ENCODE measurements at places on chromosomes 1 and 21.
A peak's percentile ranks its signal among the peaks of the same experiment; 100 is the strongest.

DNA sequence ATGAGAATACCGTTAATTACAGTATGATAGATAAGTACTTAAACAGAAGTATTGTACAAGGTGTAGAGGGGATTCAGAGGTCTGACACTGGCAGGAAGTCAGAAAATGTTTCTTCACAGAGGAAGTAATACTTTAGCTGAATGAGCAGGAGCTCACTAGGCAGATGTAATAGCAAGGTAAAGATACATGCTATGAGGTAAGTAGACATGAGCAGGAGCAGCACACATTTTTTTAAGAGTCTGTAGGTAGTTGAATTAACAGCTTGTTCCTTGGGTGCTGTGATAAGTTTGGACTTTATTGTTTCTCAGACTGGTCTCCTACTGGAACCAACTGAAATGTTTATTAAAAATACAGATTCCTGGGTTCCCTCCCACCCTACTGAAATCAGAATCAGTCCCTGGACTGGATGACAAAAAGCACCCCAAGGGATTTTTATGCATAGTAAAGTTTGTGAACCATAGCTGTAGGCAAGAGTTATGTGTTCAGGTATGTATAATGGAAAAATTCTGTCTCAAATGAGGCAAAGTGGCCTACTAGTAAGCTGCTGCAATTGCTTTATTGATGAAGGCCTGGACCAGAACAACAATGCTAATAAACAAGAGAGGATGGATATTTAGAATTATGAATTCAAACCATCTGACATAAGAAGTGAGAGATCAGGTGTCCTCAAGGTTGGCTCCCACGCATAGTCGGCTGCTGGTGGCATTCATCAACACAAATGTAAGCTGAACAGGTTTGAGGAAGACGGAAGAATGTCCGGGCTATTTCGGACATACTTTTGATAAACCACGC is 902 bp downstream of the AP4B1 start:
- DNase-seq, result no peak

- peak; percentile 21 for DNase-seq
These were observed 6.9 kb upstream of the GPATCH4 start for GRCh38 chr1:156608036-156608674.

GRCh38 chr1:101588677-101589076 is 351.9 kb downstream of the S1PR1 start:
- DNase-seq, result no peak

GRCh38 chr1:38028105-38028591 is 15.6 kb downstream of the UTP11 start:
- DNase-seq, result no peak

DNA sequence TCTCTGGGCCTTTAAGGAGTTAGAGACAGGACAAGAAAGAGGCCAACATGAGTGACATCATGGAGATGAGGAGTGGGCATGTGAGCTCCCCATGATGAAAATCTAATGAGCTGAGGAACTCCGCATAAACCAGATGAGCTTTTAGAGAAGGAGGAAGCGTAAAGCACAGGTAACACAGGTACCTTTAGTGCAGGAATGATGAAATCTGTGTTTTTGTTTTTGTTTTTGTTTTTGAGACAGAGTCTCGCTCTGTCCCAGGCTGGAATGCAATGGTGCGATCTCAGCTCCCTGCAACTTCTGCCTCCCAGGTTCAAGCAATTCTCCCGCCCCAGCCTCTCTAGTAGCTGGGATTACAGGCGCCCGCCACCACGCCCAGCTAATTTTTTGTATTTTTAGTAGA is 12.7 kb upstream of the FAM89A start:
- no peak for DNase-seq

DNA sequence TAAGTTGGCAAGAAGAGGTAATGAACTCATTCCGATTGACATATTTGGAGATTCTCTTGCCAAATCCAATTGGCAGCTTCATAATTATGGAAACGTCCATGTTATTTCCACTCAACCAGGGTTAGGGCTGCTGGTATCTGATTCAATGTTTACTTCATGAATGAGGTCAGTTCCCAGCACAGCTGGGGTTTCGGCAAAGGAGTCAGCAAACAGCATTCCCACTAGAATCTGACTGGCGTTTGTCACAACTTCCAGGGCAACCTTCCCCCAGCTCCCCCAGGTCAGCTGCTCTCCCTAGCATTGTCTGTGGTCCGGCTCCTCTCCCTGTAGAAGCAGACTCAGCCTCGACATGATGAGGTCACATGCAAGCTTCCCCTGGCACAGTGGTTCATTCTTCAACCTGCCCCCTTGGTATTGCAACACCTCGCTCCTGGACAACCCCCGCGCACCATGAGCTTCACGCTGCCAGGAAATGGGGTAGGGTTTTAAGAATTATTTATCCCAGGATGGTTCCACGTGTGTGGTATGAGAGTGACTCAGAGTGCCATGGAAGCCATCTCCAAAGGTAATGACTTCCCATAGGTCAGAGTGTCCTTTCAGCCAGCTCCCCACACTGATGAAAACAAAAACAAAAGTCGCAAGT is 100.7 kb upstream of the SLC25A33 start:
- no peak for DNase-seq

DNA sequence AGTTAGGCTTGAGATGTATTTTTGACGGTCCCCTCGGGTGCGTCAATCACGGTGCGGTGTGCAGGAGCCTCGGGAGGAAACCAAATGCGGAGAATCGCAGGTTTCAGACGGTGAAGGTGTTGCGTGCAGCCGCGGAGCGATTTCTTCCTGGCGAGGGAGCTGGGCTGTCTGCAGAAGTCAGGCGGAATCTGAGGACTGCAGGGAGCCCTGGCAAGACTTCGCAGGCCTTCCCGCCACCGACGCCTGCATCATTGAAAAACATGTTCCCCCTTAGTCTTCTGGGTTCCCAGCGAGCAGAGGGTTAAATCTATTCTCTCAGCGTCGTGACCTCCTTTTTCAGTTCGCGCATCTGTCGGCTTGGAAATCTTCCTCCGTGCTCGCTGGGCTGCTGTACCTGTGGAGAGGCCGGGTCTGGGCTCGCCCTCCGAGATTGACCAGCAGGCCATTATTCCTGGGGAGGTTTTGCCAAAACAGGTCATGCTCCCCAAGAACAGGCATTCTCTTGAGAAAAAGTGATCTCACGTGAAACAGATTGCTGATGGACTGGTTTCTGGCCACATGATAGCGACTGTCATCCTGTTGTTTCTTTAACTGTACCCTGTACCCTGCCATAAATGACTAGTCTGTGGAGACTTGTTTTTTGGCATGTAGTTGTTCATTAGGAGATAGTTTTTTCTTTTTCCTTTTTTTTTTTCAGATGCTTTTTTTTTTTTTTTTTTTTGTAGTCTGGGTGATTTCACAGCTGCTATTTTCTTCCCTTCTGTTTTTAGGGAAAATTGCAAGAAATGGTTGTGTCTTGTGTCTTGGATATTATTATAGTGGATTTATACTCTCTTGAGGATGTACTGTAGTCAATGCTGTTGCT is 894 bp downstream of the EPB41 start:
- no peak for DNase-seq

DNA sequence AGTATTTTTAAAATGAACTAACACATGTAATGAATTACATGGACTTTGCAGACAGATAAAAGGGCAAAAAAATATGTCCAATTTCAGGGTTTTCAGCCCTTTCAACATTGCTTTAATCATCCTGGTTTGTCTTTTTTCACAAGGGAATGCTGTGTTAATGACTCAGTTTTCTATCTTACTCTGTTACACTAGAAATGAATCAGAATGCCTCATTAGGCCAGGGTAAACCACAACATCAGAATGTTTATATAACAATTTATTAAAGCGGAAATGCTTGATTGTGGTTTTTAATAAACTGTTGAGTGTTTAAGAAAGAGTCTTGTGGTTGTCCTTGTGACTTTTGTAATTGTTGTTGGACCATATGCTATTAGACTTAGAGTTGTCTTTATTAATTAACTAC is 13.5 kb downstream of the GORAB start:
- no peak for DNase-seq

DNA sequence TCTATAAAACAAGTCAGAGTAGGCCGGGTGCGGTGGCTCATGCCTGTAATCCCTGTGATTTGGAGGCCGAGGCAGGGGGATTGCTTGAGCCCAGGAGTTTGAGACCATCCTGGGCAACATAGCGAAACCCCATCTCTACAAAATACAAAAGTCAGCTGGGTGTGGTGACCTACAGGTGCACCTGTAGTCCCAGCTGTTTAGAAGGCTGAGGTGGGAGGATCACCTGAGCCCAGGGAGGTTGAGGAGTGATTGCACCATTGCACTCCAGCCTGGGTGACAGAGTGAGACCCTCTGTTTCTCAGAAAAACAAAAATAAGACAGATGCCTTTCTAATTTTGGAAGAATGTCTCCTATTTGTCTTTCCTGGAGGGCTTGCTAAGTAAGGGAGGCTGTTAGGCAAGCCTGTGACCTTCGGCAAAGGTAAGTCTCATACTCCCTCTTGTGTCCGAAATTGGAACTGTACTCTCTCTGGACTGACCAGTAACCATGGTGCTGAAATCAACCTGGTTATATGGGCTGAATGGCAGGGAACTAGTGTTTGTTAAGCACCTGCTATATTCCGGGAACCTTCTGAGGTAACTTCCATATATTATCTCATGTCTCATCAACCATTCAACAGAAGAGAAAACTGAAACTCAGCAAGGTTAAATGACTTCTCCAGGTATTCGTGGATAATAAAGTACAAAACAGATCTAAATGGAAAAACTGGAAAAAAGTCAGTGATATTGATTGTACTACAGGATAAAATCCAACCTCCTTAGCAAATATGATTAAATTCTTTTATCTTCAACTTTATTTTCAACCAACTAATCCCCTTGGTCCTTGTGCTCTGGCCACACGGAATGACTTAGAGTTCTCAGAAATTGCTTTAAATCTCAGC is 11.8 kb upstream of the RAB3B start:
- DNase-seq, result peak; percentile 55

GRCh38 chr1:93317207-93317606 is 28.5 kb upstream of the DR1 start:
- DNase-seq, result no peak

DNA sequence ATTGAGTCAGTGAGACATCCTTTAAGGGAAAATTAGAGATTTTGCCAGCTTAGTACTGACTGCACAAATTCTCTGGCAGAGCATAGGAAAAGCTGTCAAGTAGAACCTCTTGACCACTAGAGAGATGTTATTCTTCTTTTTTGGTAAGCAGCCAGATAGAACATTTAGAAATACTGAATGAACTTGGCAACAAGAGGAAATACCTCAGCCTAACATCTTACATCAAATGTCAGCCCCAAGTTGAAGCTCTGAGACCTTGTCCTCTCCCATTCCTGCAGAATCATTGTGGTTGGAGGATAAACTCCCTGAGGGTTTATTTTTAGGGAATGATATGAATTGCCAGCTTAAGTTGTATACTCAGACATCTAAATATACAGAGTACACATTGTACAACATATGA is 53.5 kb downstream of the MIGA1 start:
- DNase-seq, result no peak

GRCh38 chr1:75733661-75734060 is 9.2 kb downstream of the ACADM start:
- DNase-seq, result no peak

GRCh38 chr1:111738436-111739193 is 580 bp downstream of the INKA2 start:
- no peak for DNase-seq

DNA sequence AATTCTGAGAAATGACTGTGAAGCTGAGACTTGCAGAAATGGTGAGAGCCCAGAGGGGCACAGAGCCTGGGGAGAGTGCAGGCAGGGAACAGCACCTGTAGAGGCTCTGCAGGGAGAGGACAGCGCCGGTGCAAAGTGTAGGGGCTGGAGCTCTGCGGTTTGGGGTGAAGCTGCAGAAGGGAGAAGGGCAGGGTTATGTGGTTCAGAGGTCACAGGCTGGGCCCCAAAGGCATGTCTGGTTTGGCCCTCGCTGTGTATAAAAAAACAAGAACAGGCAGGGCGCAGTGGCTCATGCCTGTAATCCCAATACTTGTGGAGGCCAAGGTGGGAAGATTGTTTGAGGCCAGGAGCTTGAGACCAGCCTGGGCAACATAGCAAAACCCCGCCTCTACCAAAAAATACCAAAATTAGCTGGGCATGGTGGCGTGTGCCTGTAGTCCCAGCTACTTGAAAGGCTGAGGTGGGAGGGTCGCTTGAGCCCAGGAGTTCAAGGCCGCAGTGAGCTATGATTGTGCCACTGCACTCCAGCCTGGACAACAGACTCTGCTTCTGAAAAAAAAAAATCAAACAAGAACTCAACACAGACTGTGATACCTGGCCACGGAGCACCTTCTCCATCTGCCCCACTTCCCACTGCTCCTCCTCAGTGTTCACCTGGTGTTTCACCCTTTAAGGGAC is 29.1 kb downstream of the SERINC2 start:
- DNase-seq, result no peak

- DNase-seq, result no peak
These were observed 73.7 kb downstream of the SLC16A1 start for GRCh38 chr1:112882271-112882744.

GRCh38 chr1:90564164-90564563 is 152.9 kb downstream of the BARHL2 start:
- DNase-seq, result no peak

GRCh38 chr1:97832481-97832880 is 88.4 kb downstream of the DPYD start:
- DNase-seq, result no peak

DNA sequence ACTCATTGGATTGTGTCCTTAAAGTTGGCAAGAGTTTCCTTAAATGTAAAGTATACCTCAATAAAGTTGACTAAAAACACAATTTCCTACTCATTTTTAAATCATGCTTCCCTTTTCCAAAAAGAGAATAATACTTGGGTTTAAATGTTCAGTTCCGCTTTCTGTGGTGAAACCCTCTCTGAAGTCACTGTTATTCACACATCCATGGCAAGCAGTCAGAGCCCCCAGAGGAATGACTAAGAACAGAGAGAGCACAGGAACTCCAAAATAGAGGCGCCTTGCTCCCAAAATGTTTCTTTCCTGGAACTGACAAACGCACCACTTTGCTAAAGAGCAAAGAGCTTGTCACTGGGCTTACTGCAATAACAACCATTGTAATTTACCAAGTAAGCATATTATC is 142.5 kb downstream of the TIAM1 start:
- DNase-seq, result no peak

- DNase-seq, result no peak
These were observed 54.9 kb upstream of the DIPK1A start for GRCh38 chr1:93016171-93016570.

DNA sequence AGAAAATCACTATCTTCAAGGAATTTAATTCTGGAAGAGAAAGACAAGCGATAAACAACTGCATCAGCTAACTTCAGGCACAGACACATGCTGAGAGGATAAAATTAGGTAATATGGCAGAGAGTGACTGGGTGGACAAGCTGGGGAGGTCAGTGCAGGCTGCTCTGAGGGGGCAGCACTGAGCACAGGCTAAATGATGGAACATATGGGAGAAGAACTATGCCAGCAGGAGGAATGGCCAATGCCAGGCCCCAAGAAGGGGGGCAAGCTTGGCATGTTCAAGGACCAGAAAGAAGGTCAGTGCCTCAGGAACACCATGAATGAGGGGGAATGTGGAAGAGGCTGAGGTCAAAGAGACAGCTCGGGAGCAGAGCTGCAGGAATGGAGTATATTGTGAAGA is 190.7 kb upstream of the MAP1LC3C start:
- no peak for DNase-seq

GRCh38 chr1:164562511-164562910 is 3.5 kb downstream of the PBX1 start:
- DNase-seq, result no peak

All from NCI-H1417 treated with DMSO at 0.1 percent for 48 hours (cell line).